ENCODE measurements at places on chromosomes 11 and 22.

DNA sequence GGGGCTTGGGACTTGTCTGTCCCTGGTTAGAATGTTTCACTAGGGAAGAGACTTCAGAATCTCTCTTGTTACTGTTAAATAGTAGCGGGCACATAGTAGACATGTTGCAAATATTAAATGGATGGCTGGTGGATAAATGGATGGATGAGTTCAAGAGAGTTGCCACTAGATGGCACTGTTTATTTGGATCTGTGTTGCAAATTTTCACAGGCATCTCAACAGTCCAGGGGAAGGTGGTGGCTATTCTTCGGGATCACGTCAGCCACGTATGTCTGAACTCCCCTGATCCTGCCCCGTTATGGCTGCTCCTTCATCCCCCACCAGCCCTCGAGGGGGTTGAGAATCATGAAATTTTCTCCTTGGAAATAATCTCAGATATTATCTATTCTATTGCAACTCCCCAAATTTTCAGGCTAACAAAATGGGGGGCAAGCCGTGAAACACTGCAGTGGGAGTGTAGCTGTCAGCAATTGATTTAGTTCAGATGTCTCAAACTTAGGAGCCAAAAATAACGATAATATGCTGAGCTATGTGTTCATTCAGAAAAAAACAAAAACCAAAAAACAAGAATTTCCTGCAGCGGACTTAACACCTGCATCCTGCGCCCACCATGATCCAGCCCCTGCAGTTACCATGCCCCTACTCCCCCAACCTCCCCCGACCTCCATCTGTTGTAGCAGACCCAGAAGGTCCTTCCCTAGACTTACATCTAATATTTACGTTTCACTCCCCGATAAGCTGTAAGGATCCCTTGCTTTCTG lies 29.1 kb upstream of the BIRC3 start:
- DNase-seq, result peak; percentile 72

GRCh38 chr22:32576553-32577253 lies 102.1 kb downstream of the FBXO7 start:
- no peak for DNase-seq

DNA sequence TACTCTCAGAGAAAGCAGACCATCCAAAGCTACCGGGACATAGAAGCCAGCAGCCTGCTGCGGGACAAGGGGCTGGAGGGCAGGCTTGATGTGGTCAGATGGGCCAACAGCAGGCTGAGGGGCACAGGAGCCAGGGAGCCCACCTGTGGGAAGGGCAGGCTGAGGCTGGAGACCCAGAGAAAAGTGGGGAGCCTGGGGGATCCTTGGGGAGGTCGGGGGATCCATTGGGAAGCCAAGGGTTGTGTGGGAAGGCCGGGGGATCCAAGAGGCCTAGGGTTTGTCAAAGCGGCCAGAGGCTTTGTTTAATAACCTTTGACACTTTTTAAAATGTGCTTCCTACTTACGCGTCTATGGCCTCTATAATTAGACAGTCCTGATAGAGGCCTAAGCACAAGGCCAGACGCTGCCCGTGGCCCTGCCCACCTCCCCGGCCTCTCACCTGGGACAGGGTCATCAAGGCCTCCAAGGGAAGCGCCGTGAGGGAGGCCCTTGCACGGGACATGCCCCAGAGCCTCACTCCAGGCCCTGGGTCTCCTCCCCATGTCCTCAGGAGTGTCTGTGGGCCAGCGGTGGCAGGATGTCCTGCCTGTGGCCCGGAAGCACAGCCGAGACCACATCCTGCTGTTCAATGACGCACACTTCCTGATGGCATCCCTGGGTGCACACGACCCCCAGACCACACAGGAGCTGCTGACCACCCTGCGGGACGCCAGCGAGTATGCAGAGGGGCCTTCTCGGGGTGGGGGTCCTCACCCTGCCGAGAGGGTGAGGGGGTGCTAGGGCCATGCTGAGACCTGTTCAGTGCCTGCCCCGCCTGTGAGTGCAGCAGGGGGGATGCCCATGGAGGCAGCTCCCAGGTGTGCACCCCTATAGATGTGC lies 8.6 kb upstream of the GTSE1 start:
- DNase-seq, result no peak

DNA sequence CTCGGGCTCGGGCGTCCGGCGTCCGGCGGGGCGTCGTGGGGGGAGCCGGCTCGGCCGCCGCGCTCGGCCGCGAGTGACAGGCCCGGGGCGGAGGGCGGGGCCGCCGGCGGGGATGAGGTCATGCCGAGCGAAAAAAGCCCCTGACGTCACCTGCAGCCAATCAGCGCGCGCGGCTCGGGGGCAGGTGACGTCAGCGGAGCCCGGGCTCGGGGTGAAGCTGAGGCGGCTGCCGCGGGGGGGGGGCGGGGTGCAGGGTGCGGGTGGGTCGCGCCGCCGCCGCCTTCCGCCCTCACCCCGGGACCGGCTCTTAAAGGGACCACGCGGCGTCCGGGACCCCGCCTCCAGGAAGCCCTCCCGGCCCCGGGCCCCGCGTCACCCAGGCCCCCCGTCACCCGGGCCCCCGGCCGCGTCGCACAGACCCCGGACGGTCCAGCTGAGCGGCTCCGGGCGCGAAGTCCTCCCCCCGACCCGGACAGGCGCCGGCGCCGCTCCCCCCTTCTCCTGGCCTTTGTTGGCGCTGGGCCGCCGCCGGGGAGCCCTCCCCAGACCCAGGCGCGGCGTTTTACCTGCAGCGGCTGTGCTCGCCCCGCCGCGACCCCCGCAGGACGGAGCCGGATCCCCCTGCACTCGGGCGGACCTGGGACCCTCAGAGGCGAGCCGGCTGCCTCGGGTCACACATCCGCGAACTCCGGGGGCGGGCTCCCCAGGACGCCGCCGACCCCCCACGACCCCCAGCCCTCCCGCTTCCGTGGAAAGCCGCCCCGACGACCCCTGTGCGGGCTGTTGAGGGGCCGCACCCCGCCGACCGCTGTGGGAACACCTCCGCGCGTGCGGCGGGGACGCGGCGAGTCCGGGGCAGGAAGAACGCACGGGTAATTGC lies at the start of gene DUSP8:
Gene DUSP8 (minus strand): TSS at position 75 of the 880 bp plus-strand sequence. CDS start 6,445 bp downstream, outside the sequence.
- peak; percentile 93 for DNase-seq

GRCh38 chr22:22245935-22246525 lies 1.4 kb downstream of the VPREB1 start:
- DNase-seq, result no peak

DNA sequence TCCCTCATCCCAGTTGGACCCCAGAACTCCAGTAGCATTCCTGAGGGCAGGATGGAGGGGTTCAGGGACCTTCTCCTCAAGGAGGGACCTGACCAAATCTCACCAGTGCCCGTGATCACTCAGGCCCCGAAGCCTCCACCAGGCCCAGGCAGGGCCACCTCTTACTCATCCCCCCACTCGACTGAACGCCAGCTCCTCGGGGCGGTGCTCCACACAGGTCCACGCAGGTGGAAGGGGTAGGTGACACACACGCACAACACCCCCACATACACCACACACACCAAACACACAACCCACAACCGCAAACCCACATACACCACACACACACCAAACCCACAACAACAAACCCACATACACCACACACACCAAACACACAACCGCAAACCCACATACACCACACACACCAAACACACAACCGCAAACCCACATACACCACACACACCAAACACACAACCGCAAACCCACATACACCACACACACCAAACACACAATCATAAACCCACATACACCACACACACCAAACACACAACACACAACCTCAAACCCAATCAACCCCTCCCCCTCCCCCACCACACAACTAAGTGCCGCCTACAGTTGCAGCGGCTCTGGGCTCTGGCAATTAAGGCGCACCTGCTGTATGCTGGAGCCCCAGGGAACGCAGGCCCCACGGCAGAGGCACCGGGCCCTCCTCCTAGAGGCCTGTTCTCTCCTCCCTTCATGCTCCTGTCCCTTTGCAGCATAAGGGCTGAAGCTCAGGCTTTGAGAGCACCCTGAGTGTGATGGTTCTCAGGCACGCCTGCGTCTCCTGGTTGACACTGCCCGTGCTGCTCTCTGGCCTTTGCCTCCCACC lies 1318.1 kb downstream of the TBC1D22A start:
- DNase-seq, result no peak

DNA sequence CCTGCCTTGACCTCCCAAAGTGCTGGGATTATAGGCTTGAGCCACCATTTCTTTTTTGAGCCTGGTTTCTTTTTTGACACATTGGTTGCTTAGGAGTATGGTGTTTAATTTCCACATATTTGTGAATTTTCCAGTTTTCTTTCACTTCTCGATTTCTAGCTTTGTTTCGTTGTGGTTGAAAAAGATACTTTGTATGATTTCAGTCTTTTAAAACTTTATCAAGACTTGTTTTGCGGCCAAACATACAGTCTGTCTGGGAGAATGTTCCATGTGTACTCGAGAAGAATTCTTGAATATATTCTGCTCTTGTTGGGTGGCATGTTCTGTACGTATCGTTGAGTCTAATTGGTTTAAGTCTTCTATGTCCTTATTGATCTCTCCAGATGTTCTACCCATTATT lies 20.8 kb downstream of the SHANK3 start:
- DNase-seq, result no peak

DNA sequence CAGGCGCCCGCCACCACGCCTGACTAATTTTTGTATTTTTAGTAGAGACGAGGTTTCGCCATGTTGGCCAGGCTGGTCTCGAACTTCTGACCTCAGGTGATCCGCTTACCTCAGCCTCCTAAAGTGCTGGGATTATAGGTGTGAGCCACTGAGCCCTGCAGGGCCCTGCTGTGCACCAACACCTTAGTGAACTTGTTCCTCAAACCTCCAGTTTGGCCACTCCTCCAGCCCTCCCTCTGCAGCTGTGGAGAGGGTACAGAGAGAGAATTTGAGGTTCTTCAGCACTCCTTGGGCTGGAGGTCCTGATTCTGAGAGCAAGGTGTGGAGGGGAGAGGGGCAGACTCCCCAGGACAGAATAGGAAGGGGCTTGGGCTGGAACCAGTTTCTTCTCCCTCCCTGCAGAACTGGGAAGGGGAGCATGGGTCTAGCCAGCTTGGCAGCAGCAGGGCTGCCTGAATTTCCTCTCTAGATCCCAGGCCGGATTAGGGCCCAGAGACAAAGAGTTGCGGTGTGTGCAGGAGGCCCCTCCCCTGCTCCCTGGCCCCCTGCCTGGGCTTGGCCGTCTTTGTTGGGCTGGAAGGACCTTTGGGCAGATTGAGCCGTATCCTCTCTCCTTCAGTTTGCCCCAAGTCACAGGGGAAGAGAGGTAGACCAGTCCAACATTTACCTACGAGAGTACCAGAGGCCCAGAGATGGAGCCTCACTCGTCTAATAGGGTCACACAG lies 2.3 kb upstream of the PEX16 start:
- no peak for DNase-seq

GRCh38 chr11:110598725-110599124 lies 113.5 kb downstream of the ARHGAP20 start:
- DNase-seq, result no peak

GRCh38 chr11:64340671-64341335 lies 799 bp downstream of the CCDC88B start:
- peak; percentile 66 for DNase-seq

GRCh38 chr22:19718456-19719049 lies 4.2 kb downstream of the SEPTIN5 start:
- no peak for DNase-seq

GRCh38 chr11:5719703-5720495 lies 16.3 kb upstream of the OR56B1 start:
- no peak for DNase-seq

GRCh38 chr11:17915500-17916143 lies 97.2 kb downstream of the SERGEF start:
- no peak for DNase-seq

GRCh38 chr11:134486704-134487103 lies 74.7 kb upstream of the B3GAT1 start:
- no peak for DNase-seq

GRCh38 chr11:128359515-128359914 lies 227.8 kb downstream of the ETS1 start:
- DNase-seq, result no peak

GRCh38 chr11:115530752-115531151 lies 26.5 kb upstream of the CADM1 start:
- no peak for DNase-seq

- DNase-seq, result no peak
Measured at GRCh38 chr11:373716-374551, 4.6 kb downstream of the B4GALNT4 start.

- DNase-seq, result no peak
Measured at GRCh38 chr11:23226331-23227077, 366.2 kb upstream of the CCDC179 start.

- DNase-seq, result no peak
Measured at GRCh38 chr11:95544095-95544856, 245.3 kb downstream of the FAM76B start.

DNA sequence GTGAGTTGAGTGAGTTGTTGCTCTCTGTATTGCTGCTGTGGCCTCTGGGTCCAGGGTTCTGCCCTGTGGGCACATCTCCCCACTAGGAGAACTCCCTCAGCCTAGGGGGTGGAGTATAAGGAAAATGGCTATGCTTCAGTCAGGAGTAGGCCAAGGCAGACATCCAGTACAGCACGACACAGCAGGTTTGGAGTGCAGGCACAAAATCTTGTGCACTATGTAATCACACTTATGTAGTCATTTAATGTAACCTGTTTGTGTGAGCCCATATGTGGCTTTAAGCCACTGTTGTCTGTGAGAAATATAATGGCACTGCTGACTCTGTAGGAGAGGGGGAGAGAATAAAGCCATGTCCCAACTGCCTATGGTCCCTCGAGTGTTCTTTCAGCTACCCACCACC lies 90.1 kb downstream of the CCDC83 start:
- no peak for DNase-seq

DNA sequence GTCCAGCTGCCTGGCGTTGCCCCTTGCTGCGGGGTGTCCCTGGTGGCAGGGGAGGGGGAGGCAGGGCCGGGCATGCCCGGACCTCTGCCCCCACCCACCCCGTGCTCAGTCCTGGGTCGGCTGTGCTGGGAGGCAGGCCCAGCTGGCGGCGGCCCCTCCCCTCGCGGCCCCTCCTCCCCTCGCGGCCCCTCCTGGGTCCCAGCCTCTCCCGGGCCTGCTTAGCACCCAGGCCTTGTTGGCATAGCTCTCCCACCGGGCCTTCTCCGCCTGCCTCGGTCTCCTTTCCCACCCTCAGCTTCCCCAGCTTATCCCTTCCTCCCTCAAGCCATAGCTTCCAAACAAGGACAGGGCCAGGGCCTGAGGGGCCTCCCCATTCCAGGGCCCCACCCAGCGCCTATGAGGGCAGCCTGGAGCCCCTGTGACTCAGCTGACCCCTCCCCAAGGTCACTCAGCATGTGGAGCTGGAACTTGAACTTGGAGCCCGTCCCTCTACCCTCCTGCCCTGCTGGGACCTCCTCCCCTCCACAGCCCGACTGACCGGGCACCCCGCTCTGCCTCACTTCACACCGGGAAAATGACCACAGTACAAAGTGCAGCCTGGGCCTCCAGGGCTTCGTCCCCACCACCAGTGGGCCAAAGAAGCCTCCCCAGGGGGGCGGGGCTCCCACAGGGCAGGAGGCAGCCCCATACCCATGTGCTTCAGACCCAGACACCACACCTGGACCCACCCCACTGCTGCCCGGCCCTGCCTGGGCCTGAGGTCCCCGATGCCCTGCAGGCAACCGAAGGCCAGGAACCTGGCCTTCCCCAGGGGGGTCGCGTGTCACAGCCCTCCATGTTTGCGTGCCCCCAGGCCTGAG lies 1.2 kb downstream of the EPS8L2 start:
- no peak for DNase-seq

GRCh38 chr11:118694771-118695170 lies 15.3 kb upstream of the TREH start:
- DNase-seq, result no peak

Data from CD4-positive, alpha-beta T cell treated with Interleukin-6 at 100 ng/mL for 8 hours (primary cell).